ENCODE measurements at places on chromosomes 2 and 18.

GRCh38 chr2:30201990-30202389, 29.3 kb upstream of the LBH start:
- DNase-seq: no peak

DNA sequence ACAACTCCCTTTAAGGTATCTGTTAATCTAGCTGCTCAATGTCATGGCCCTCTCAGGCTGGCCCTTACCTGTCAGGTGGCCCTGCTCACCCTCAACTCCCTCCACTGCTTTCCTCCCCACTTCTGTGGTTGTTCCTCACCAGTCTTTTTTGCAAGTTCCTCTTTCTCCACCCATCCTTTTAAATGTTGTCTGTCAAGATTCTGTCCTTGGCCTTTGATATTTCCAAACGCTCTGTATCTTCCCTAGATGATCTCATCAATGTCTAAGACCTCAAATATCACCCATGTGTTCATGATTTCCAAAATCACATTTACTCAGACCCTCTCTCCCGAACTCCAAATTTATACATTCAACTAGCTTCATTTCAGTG, 3.5 kb downstream of the PTPN2 start:
- DNase-seq: no peak

DNA sequence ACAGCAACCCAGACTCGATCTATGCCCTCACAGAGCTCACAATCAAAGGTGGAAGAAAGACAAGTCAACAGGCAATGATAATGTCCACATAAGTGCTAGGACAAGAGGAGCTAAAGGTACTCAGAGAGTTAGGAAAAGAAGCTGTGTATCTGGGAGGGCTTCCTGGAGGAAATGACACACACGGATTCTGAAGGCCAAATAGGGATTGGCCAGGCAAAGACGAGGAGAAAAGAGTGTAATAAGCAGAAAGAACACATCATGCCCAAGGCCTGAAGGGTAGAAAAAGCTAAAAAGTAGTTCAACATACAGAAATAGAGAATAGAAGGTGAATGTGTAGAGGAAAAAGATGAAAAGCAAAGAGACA, 36.1 kb downstream of the VIT start:
- DNase-seq: no peak

DNA sequence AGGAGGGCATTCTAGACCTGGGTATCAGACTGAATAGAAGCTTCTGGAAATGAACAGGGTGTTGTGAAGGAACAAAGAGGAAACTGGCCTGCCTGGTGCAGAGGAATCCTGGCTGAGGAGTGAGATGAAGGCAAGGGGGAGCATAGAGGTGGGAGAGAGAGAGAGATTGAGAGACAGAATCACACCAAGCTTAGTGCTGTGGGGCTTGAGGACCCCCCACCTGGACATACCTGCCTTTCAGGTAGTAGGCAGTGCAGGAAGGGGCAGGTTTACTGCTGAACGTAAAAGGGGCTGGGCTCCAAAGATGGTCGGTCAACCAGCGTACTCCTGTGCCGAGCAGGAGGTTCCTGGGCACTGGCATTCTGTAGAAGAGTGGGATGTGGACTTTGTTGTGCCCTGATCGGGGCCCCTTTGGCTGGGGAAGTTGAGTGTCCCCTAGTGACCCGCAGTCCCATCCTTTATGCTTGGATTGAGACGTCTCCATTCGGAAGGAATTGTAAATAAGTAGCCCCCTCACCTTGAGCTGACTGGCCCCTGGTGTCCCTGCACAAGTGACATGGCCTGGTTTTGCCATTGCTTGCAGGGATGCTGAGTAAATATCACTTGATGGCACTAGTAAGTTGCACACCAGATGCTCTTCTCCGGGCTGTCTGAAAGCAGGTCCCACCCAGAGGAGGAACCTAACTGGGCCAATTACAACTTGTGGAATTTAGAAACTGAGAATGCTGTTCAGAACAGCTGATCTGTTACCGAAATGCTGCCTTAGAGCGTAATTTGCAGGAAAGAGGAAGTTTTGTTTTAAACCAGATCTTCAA, 1.4 kb downstream of the UBE2F start:
- DNase-seq: peak; percentile 35

GRCh38 chr18:61972389-61973264, 79.8 kb upstream of the RNF152 start:
- DNase-seq: no peak

- DNase-seq: no peak
These were observed 50.6 kb upstream of the MAPRE2 start for GRCh38 chr18:34990597-34990996.

GRCh38 chr2:132419941-132420340, 3.3 kb downstream of the GPR39 start:
- no peak for DNase-seq

- DNase-seq: no peak
These were observed 795 bp upstream of the TCF7L1 start for GRCh38 chr2:85132397-85132796.

- no peak for DNase-seq
These were observed 300.5 kb downstream of the SUCLG1 start for GRCh38 chr2:84158605-84159004.

DNA sequence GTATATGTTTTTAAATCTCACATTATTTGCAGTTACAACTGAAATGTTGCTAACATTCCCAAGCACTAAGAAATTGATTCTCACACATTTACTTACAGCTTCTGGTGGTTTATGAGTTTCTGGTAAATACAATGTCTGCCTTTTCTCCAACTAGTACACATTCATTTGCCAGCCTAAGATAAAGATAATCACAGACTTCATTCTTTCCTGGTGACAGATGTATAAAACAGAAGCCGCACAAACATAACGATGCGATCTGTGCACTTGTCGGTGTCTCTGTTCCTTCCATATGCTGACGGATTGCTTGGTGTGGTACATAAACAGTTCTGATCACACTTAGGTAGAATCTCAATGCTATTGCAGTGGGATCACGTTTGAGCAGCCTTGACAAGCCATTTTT, 100.4 kb upstream of the DDX18 start:
- no peak for DNase-seq

DNA sequence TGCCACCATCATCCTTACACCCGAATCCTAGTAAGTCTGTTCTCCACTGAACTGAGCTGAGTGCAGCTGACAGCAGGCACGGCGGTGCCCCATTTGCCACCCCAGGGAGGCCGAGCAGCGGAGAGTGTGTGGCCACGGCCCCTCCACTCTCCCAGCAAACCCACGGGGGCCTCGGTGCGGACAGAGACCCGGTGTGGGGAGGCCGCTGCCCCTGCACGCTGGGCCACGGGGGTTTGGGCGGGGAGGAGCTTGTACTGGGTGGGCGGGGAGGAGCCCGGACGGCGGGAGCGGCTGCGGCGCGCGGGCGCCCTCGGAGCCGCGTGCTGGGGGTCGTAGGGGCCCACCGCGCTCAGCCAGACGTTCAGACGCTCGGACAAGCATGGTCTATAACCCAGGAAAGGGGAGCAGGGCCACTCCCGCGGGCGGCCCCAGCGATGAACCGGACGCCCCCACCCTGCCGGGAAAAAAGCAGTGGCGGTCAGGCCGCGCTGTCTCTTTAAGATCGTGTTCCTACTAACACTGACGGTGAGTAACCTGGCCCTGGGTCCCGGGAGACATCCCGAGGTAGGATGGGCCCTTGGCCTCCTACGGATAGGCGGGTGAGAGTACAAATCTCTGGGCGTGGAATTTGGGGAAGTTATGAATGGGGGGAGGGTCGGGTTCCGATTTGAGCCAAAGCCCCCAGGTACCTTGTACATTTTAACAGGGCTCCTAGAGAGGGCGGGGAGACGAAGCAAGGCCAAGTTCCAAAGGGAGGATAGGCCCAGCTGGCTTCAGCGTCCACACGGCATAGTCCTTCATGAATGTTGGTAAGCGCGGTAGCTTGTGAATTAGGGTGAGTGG, at the start of gene ITPRIPL1:
Gene ITPRIPL1 (plus strand): TSS at position 277 of the 843 bp plus-strand sequence. CDS start 523 bp downstream, at position 800.
- no peak for DNase-seq

DNA sequence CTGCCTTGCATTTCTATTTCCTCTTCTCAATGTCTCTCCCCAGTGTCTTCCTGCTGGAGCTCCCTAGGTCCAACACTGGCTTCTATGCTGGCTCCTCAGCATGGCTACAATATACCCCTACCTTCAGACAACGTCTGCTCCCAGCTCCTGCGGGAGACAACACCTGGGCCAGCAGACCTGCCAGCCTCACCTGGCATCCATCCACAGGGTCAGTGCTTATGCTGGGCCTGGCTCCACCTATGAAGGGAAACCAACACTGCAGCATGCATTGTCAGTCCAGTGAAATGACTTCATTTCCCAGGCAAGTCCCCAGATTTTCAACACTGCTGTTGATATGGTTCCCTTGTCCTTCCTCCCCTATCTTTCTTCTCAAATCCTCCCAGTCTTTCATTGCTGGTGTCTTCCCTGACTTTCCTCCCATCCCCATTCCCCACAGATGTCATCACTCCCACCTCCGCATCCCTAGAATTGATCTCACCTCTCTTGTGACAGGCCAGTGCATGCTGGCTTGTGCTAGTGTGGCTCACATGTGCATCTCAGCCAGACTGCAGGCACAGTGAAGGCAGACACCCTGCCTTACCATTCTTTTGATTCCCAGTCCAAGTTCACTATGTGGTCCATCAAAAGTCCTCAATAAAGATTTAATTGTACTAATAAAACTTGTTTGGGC, 98.0 kb downstream of the MYO5B start:
- no peak for DNase-seq
